GM23248 (cell line): ENCODE measurements at places on chromosomes 12 and 14. TPM values are rescaled to one million over a fixed set of nuclear protein-coding genes. Genes with fewer than 3 reads are reported as not detected.

- peak; percentile 46 for DNase-seq
These were observed 375.1 kb upstream of the DDHD1 start for GRCh38 chr14:53528185-53528671.

- DNase-seq, result peak; percentile 59
These were observed 91.1 kb upstream of the SLC38A4 start for GRCh38 chr12:46916796-46917419.

The RNF34 gene
- total RNA-seq, result 42.8 and 47.2 TPM in 2 replicates

DNA sequence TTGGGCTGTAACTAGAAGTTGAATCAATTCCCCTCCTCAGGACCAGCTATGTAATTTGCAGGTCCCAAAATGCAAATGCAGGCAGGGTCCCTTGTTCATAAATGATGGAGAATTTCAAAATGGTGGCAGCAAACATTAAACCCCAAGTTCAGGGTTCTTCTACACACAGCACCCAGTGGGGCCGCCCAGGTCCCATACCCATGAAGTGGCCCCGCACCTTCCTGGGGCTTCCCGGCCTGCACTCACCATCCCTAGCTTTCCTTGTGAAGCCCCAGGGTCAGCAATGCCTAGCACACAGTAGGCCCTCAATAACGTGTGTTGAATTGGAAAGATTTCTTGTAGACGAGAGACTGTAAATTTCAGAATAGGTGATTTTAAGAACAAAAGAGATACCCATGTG lies 76.0 kb downstream of the NTF3 start:
- DNase-seq, result no peak

The NELL2 gene
- not detected in 2 replicates for total RNA-seq
